ENCODE measurements at places on chromosomes 2 and 18. TPM values are rescaled to one million over a fixed set of nuclear protein-coding genes. Genes with fewer than 3 reads are reported as not detected.

DNA sequence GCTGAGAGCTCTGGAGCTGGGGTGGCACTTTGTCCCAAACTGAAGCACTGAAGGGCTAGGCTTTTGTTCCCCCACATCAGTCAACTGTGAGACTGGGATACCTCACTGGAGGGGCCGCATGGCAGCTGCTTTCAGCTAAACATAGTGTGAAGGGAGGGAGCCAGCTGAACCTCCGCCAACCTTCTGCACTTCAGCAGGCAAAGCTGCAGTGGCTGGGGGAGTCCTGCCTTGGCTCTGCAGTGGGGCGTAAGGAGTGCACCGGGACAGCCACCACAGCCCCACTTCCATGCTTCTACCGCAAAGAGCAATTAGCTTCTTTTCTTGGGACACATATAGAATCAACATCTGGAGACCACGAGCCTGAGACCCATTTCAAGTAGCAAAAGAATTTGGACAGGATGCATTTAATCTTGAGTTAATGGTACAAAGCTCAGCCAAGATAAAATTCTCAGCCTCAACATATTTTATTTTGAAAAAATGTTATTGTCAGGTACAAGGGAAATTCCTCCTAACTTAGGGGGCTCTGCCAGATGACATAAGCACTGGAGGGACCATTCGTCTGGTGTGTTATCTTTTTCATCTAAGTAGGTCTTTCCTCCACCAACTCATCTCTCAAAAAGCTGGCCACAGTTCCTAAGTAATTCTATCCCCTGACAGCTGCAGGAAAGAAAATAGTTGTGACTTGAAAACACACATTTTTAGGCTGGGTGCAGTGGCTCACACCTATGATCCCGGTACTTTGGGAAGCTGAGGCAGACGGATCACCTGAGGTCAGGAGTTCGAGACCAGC, 25.6 kb upstream of the MYCN start:
- H3K4me3 ChIP-seq: no peak overlapping the region
- no peaks in the 10 kb centered on the region for H3K36me3 ChIP-seq
- H3K4me1 ChIP-seq: no peaks in the 10 kb centered on the region
- H3K27me3 ChIP-seq: no peaks in the 10 kb centered on the region
- DNase-seq: no peak

DNA sequence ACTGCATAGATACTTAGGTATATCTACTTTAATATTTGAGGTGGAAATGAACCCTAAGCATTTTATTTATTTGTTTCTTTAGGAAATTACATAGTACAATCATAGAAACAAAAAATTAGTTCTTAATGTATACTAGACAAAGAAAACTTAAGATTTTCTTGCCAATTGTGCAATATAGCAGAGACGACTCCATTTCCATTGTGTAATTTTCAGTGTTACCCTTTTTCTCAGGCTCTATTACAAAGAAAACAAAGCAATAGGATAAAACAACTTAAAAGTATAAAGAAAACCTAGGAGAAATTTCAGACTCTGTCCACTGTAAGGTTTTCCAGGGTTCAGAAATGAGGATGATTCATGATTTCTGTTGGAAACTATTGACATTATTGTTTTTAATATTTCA, 89.0 kb upstream of the SERTAD2 start:
- no peak overlapping the region for H3K27ac ChIP-seq
- no peak overlapping the region for H3K4me3 ChIP-seq
- H3K36me3 ChIP-seq: peaks cover 2% of the 10 kb centered on the region
- H3K4me1 ChIP-seq: peaks cover 22% of the 10 kb centered on the region
- no peak for DNase-seq
- H3K27me3 ChIP-seq: no peaks in the 10 kb centered on the region

DNA sequence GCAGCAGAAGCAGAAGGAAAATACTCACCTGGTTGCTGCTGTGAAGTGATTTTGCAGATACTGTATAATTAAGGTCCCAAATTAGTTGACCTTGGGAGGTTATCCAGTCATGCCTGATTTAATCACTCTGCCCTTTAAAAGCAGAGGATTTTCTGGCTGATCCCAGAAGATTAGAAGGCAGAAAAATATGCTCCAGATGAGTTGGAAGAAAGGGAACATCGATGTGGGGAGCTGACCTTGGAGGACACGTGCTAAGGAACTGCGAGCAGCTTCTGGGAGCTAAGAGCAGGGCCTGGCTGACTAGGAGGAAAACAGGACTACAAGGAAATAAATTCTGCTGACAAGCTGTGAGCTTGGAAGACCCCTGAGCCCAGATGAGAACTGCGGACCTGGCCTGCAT, 13.3 kb upstream of the DYM start:
- DNase-seq: no peak
- no peak overlapping the region for H3K27ac ChIP-seq
- peaks cover 8% of the 10 kb centered on the region for H3K4me1 ChIP-seq
- peaks cover 18% of the 10 kb centered on the region for H3K27me3 ChIP-seq
- no peak overlapping the region for H3K4me3 ChIP-seq
- peaks cover 7% of the 10 kb centered on the region for H3K36me3 ChIP-seq

- H3K4me1 ChIP-seq: peaks cover 63% of the 10 kb centered on the region
- H3K27ac ChIP-seq: peak overlapping the region; percentile 94
- peaks cover 57% of the 10 kb centered on the region for H3K36me3 ChIP-seq
- H3K4me3 ChIP-seq: peak overlapping the region; percentile 92
These were observed 2.1 kb downstream of the AAK1 start for GRCh38 chr2:69641471-69641870.

GRCh38 chr2:196466581-196466980, 172.9 kb upstream of the CCDC150 start:
- no peak overlapping the region for H3K27ac ChIP-seq
- no peak for DNase-seq
- H3K36me3 ChIP-seq: no peaks in the 10 kb centered on the region
- no peaks in the 10 kb centered on the region for H3K4me1 ChIP-seq
- peaks cover 36% of the 10 kb centered on the region for H3K27me3 ChIP-seq

DNA sequence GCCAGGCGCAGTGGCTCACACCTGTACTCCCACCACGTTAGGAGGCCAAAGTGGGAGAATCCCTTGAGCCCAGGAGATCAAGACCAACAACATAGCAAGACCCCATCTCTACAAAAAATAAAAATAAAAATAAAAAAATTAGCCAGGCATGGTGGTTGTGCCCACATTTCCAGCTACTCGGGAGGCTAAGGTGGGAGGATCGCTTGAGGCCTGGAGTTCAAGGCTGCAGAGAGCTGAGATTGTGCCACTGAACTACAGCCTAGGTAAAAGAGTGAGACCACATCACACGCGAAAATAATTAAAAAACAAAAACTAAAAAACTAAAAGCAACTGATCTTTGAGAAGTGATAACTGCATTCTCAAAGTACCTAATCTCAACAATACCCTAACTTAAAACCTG, 1.8 kb downstream of the C2orf76 start:
- no peak for DNase-seq
- peaks cover 32% of the 10 kb centered on the region for H3K4me1 ChIP-seq
- no peak overlapping the region for H3K27ac ChIP-seq
- peak overlapping the region; percentile 99 for H3K4me3 ChIP-seq

Gene UPP2
- total RNA-seq: not detected

Gene BCL11A
- total RNA-seq: not detected

- no peaks in the 10 kb centered on the region for H3K36me3 ChIP-seq
- H3K27me3 ChIP-seq: no peaks in the 10 kb centered on the region
- no peaks in the 10 kb centered on the region for H3K4me1 ChIP-seq
- H3K27ac ChIP-seq: no peak overlapping the region
These were observed 440.7 kb upstream of the MMADHC start for GRCh38 chr2:150028322-150028721.

Gene CCDC148
- not detected for total RNA-seq

GRCh38 chr2:51213826-51214225, 181.9 kb upstream of the NRXN1 start:
- no peak overlapping the region for H3K4me3 ChIP-seq
- H3K27ac ChIP-seq: no peak overlapping the region
- H3K4me1 ChIP-seq: no peaks in the 10 kb centered on the region
- no peak for DNase-seq
- H3K36me3 ChIP-seq: no peaks in the 10 kb centered on the region

Gene CAVIN2
- not detected for total RNA-seq

Gene ORC2
- 57.2 TPM for total RNA-seq

GRCh38 chr18:79887181-79888000, 64.1 kb downstream of the SLC66A2 start:
- H3K27ac ChIP-seq: no peak overlapping the region
- no peaks in the 10 kb centered on the region for H3K4me1 ChIP-seq
- H3K36me3 ChIP-seq: no peaks in the 10 kb centered on the region
- no peak for DNase-seq
- H3K4me3 ChIP-seq: no peak overlapping the region

Gene SERPINB12
- not detected for total RNA-seq

DNA sequence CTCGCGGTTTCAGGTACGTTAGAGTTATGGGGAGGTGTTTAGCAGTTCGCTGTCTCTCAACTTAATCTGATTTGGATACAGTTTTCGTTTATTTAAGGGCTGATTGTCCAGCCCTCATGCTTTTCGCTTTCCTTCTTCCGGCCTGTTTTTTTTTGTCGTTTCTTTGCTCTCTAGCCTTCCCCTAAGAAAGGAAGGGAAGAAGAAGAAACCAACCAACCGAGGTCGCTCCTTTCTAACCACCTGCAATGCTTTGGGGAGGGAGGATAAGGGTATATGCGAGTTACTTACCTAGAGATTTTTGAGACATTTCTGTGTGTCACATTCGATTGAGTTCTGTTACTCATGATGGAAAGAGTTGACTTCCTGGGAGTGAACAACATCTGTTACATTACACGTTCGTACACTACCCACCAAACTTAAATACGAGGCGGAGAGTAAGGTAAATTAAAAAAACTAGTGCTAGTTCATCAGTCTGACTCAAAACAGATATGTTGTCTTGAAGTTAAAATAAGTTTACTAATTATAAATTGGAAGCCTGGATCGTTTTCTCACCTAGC, 918 bp downstream of the EIF5B start:
- no peaks in the 10 kb centered on the region for H3K27me3 ChIP-seq
- DNase-seq: no peak
- H3K4me1 ChIP-seq: peaks cover 37% of the 10 kb centered on the region
- H3K36me3 ChIP-seq: peaks cover 5% of the 10 kb centered on the region
- H3K27ac ChIP-seq: no peak overlapping the region
- H3K4me3 ChIP-seq: no peak overlapping the region

DNA sequence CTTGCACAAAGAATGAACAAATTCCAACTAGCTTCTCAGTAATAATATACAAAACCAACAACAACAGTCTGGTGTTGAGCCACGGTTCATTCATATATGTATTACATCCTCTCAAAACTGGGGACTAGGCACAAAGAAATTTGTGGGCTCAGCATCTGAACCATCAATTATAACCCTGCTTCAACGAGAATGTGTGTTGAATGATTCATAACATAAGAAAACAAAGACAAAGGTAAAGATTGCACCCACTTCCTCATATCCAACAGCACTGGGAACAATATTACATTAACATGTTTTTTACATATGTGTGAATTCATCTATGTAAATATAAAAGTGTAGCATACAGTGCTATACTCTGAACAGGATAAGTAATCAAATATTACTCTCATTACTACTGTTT, 144.8 kb downstream of the CDH2 start:
- no peak for DNase-seq
- H3K36me3 ChIP-seq: no peaks in the 10 kb centered on the region
- H3K4me1 ChIP-seq: no peaks in the 10 kb centered on the region
- no peak overlapping the region for H3K27ac ChIP-seq
- no peak overlapping the region for H3K4me3 ChIP-seq

Gene ABCG5
- not detected for total RNA-seq

Gene EGR4
- not detected for total RNA-seq
